ENCODE measurements at places on chromosomes 7 and 10.

DNA sequence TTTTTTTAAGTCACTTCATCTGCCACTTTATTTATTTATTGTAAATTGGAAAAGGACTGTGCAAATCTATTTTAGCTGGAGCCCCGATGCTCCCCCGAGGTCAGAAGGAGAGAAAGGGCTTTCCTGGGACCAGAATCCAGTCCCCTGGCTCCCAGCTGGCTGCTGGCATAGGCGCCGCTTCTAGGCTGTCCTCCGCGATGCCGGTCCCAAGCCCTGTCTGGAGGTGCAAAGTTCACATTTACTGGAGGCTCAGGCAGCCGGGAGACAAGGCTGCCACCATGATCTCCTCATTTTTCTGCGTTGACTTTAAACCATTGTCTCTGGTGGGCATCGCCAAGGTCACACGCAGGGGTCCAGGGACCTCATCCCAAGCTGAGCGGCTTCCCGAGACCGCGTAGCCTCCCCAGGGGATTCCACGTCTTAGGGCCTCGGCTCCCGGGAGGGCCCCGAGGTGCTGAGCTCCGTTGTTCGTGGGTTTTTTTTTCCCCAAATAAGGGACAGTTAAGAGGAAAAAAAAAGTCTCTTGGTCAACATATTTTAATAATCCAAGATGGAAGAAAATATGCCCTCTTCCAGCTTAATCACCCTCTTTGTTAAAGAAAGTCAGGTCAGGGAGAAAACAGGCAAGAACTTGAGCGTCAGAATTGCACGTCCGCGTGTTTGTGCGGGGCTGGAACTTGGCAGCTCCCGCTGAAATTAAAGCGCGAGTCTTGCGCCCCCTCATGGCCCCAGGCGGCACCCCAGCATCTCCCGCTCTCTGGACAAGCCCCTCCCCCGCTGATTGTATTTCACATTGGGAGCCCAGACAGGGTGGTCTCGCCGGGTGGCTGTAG lies 11.9 kb downstream of the RGR start:
- no peak for ATAC-seq

- ATAC-seq, result no peak
These were observed 53.9 kb downstream of the FGFR2 start for GRCh38 chr10:121544301-121544869.

GRCh38 chr10:47048526-47048905 lies 137.3 kb downstream of the PTPN20 start:
- no peak for ATAC-seq

GRCh38 chr7:67463983-67464382 lies 467.4 kb downstream of the TYW1 start:
- no peak for ATAC-seq

DNA sequence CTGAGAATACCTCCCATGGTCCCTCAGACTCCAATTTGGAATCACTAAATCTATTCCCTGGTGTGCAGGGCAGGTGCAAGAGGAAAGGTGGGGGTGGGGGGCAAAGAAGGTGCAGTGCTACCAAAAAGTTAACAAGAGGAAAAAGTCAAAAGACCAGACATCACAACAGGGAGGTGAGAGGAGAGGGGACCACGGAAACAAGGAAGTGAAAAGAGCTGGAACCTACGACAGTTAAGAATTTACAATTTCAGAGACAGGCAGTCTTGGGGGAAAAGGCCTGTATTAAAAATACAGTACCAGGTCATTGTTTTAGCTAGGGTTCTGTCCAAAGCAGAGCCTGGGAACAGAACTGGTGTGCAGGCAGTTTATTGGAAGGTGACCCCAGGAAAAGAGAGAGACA lies 14.6 kb downstream of the ITGB1 start:
- no peak for ATAC-seq

- no peak for ATAC-seq
These were observed 166.0 kb downstream of the TAX1BP1 start for GRCh38 chr7:27905951-27906350.

- no peak for ATAC-seq
These were observed 42.5 kb upstream of the TMEM213 start for GRCh38 chr7:138755331-138755747.

GRCh38 chr10:57627642-57628178 lies 640.0 kb downstream of the IPMK start:
- ATAC-seq, result no peak

GRCh38 chr7:75650681-75651080 lies 88.1 kb downstream of the HIP1 start:
- no peak for ATAC-seq

DNA sequence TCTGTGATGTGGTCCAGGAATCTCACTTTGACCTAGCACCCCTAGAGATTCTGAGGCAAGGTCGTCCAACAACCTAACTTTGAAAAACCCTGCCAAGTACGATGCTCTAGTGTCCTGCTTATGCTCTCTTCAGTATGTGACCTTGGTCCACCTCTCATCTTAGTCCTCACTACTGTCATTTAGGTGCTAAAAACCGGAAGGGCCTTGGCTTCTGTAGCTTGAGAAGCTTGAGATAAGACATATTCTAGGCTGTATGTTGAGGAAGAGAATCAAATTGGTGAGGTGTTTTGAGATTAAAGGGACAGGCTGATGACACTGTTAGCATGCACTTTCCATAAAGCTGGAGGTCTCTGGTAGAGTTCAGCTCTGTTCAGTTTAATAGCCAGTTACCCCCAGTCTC lies 57.0 kb upstream of the MTPN start:
- ATAC-seq, result no peak

Measured in activated CD4-positive, CD25-positive, alpha-beta regulatory T cell treated with anti-CD3 and anti-CD28 coated beads, Interleukin-2, amount 50 U/mL, for 24 hours (primary cell).